ENCODE measurements at places on chromosomes 1 and 21. TPM values are rescaled to one million over a fixed set of nuclear protein-coding genes. Genes with fewer than 3 reads are reported as not detected.

Gene HTR6
- total RNA-seq, result not detected

DNA sequence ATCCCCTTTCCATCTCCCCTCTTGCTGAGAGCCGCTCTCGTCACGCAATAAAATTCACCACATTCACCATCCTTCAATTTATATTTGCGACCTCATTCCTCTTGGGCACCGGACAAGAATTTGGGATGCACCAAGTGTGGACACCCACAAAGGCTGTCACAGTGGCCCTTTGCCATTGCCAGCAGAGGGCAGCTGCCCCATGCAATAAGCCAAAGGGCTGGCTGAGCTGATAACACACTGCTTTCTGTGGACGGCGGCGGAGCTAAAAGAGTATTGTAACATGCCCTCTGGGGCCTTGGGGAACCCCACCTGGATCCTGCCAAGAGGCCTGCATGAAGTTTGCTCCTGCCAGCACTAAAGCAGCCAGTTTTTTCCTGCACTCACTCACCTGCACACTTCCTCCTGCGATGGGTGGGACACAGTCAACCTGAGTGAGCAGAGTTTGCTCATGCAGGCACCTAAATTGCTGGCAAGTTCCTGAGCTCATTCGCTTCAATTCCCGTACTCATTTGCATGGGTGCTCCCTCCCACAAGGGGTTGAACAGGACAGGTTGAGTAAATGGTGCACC, 792.3 kb upstream of the ADAMTS5 start:
- peak; percentile 41 for DNase-seq

DNA sequence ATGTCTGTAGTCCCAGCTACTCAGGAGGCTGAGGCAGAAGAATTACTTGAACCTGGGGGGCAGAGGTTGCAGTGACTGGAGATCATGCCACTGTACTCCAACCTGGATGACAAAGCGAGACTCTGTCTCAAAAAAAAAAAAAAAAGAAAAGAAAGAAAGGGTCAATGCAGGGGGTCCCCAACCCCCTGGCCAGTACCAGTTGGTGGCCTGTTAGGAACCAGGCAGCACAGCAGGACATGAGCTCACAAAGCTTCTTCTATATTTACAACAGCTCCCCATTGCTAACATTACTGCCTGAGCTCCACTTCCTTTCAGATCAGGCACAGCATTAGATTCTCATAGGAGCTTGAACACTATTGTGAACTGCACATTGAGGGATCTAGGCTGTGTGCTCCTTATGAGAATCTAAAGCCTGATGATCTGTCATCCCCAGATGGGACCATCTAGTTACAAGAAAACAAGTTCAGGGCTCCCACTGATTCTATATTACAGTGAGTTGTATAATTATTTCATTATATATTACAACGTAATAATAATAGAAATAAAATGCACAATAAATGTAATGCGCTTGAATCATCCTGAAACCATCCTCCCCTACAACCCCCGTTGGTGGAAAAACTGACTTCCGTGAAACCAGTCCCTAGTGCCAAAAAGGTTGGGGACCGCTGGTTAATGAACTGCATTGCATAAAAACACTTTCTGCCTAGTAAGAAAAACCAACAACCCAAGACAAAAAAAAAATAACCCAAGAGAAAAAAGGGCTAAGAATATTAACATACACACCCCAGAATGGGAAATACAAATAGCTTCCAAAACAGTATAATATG, 2.8 kb downstream of the ZBTB8OS start:
- peak; percentile 63 for DNase-seq

Gene RNU5D-1
- total RNA-seq, result not detected

GRCh38 chr1:23897083-23897482, 16.1 kb downstream of the CNR2 start:
- no peak for DNase-seq

- DNase-seq, result no peak
These were observed 43.6 kb downstream of the PLEKHA6 start for GRCh38 chr1:204316164-204316563.

DNA sequence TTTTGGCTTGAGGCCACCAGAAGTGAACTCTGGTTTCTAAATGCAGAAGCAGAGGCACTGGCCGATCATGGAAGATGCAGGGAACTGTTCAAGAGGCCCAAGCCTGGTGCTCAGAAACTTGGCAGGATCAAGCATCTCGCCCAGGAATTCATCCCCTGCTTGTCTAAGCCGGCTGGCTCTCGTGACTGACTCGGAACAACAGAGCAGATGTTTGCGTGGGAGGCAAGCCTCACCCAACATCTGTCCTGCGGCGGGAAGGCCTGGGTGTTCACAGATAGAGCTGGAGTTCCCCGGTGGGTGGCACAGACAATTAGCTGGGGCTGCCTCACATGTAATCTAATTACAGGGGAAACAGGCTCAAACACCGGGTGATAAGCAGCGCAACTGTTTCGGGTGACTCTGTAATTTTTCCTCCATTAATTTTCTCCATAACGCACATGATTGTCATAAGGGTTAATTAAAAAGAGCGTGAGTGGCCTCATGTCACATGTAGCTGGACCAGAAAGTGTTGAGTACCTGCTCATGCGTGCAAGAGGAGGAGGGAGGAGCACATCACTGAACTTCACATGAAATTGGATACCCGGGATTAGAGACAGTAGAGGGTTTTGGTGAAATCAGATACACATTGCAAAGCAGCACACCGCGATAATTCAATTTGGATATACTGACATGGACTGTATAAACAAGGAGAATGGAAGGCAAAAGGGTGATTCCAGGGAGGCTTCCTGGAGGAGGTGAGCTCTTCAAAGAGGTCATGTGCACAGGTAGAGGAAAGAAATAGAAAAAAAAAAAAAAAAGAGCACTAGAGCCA, 180.0 kb downstream of the ETS2 start:
- peak; percentile 59 for DNase-seq

Data from Karpas-422 (cell line).